ENCODE measurements at places on chromosomes 5 and 9.

- DNase-seq: no peak
Measured at GRCh38 chr5:168916266-168916665, 337.1 kb upstream of the PANK3 start.

DNA sequence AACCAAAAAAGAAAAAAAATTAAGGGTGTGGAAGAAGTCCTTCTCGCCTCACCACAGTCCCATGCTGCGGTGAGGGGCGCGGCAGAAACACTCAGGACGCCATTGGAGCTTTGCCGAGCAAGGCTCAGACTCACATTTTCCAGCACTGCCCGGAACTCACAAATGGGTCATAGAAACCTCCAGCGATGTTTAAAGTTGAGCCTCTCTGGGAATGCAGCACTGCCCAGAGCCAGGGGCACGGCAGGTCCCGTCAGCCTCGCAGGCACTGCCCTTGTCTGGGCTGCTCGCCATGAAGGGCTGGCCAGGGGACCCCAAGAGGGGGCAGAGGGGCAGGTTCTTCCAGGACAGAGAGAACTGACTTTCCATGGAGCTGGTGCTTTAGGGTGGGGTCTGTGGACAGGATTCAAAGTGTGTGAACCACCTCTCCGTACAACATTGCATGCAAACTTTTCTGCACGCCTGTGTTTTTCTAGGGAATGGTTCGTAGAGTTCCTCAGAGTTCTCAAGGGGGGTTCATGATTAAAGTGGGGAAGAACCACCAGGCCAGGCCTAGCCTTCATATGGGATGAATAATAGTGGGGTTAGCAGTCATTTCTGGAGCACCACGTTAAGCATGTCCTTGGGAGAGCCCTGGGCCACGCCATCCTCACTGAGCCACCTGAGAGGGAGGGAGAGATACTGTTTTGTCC is 38.4 kb downstream of the PRRX2 start:
- no peak for DNase-seq

GRCh38 chr5:55599148-55600050 is 64.6 kb upstream of the PLPP1 start:
- no peak for DNase-seq

DNA sequence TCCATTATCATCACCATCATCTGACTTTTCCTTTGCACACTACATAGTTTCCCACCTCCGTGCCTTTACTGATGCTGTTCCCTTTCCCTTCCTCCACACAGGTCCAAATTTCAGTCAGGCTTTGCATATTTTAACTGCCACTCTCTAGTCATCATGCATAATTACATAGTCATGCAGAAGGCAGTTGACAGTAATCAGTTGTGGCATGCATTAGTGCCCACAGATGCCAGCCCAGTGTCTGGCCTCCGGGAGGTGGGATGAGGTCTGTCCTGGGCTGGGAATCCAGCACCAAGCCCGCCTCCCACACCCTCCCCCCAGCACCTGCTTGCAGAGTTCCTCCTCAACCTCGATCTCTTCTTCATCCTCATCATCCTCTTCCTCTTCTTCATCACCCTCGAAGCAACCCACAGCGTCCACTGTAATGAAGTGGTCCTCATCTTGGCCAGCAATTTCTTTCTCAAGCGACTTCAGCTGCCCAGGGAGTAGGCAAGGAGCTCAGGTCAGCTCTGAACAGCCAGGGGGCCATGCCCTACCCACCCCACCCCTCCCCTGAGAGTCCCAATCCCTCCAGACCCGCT is 8.8 kb downstream of the BBLN start:
- no peak for DNase-seq

GRCh38 chr9:105098370-105098769 is 146.1 kb upstream of the SLC44A1 start:
- no peak for DNase-seq

GRCh38 chr9:137014166-137014565 is 13.9 kb downstream of the ABCA2 start:
- no peak for DNase-seq

DNA sequence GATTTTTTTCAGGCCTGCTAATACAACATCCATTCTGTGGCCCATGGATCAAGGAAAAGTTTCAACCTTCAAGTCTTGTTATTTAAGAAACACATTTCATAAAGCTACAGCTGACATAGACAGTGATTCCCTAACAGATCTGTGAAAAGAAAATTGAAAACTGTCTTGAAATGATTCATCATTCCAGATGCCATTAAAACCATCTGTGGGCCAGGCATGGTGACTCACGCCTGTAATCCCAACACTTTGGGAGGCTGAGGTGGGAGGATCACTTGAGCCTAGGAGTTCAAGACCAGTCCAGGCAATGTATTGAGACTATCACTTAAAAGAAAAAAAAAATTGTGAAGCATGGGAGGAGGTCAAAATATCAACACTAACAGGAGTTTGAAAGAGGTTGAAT is 6.0 kb downstream of the RAPGEF6 start:
- no peak for DNase-seq

DNA sequence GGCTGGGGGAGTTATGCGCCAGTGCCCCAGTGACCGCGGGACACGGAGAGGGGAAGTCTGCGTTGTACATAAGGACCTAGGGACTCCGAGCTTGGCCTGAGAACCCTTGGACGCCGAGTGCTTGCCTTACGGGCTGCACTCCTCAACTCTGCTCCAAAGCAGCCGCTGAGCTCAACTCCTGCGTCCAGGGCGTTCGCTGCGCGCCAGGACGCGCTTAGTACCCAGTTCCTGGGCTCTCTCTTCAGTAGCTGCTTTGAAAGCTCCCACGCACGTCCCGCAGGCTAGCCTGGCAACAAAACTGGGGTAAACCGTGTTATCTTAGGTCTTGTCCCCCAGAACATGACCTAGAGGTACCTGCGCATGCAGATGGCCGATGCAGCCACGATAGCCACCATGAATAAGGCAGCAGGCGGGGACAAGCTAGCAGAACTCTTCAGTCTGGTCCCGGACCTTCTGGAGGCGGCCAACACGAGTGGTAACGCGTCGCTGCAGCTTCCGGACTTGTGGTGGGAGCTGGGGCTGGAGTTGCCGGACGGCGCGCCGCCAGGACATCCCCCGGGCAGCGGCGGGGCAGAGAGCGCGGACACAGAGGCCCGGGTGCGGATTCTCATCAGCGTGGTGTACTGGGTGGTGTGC is at the start of gene RXFP3:
RXFP3 (plus strand) TSS at position 6 of the 636 bp plus-strand sequence; CDS start at position 361, 355 bp downstream.
- no peak for DNase-seq

DNA sequence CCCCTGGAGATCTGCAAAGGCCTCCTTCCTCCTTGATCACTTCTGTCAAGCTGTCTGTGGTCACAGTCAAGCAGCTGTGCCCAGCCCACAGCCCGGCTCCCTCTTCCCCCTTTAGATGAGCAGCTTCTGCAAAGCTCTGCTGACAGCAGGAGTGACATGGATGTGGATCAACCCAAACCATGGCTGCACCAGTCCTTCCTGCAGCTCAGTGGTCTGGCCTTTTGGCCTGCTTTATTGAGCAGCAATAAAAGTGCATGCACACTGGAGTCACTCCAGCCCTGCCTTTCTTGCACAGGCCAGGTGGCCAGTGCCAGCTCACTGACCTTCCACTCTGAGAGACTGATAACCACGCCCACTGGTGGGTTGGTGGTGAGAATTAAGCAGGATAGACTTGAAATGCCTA is 91.3 kb upstream of the OTULINL start:
- no peak for DNase-seq

DNA sequence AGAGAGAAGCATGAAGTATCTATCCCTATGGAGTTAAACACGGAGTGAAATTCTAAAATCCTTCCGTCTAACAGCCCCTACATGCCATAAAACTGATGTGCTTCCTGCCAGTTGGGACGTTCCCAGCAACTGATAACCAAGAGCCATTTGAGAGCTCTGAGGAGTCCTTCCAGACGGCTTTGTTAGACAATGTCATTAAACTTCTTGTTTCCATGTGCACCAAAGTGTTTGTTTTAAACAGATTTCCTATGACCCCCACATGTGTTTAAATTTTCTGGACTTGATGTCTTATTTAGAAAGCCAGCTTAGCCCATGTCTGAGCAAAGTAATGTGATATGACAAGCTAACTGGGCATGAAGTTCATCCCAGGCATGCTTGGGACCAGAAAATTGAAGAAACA is 57.2 kb upstream of the LPAR1 start:
- no peak for DNase-seq

- DNase-seq: no peak
Measured at GRCh38 chr5:1010181-1010510, 1.5 kb downstream of the NKD2 start.

GRCh38 chr5:39520232-39520572 is 95.4 kb upstream of the DAB2 start:
- peak; percentile 81 for DNase-seq

DNA sequence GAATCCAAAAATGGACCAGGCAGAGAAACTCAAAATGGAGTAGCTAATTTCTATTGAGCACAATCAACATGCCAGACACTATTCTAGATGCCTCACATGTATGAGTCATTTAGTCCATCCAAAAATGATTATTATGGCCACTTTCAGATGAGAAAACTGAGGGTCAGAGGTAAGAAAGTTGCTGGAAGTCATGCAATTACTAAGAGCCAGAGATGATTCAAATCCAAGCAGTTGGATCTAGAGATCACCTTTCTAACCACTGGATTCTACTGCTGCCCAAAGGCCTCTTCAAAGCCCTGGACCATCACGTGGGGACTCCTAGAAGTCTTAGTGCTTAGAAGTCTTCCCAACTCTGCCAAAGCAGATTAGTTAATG is 51.8 kb upstream of the HMHB1 start:
- DNase-seq: no peak

DNA sequence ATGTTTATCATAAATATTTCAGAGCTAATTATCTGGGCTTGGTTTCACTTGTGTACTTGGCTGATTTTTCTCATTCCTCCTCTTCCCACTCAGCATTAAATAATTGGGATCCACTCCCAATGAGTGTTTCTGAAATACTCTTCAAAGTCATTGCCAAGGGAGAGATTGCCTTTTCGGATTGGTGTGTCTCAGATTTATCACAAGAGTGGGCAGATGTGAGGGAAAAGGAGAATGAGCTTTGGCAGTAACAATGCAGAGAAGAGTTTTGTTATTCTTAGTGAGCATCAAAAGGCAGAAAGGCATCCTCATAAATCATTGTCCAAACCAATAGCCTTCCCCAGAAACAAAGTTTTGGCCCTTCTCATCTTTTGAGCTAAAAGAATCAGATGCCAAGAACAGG is 79.2 kb downstream of the SEMA5A start:
- DNase-seq: no peak

DNA sequence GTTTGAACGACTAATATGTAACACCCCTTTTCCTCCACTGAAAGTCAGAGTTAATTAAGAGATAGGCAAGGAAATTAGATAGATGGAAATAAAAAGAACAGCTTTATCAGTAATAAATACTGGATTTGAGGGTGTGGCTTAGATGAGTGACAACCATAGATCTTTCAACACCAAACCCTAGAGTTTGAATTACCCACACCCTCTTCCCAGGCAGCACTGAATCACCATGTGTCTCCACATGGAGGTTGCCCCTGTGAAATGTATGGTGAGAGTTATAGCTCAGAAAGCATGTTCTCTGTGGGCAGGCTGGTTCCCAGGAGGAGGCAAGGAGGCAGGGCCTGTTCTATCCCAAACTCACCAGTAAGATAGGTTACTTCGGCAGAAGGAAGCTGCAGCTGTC is 69.7 kb downstream of the TMEM174 start:
- no peak for DNase-seq

DNA sequence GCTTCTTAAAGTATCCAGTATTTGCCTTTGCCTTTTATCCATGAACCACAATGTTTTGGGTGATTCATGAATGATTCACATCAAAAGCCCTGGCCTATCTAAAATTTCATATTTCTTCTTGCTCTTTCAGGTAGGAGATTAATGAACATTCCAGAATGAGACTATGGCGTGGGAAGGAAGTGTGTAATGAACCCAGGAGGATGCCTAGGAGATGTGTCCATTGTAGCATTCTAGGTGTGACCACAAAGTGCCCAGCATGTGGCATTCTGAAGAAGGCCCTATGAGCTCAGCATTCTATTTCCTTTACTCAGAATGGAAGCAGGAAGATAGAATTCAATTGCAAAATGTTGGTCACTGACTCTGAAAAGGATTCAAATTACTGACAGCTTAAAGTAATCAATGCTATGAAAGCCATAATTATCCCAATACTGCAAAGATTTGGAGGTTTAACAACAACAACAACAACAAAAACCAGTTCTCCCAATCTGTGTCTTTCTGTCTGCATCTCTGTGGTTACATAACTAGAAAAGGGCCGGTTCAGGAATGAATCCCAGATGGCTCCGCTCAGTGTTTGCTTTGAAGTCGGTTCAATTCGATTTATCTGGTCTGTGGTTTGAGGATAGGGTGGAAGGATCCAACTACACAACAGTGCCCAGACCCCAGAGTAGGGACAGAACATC is 126.7 kb downstream of the FOXD1 start:
- no peak for DNase-seq

DNA sequence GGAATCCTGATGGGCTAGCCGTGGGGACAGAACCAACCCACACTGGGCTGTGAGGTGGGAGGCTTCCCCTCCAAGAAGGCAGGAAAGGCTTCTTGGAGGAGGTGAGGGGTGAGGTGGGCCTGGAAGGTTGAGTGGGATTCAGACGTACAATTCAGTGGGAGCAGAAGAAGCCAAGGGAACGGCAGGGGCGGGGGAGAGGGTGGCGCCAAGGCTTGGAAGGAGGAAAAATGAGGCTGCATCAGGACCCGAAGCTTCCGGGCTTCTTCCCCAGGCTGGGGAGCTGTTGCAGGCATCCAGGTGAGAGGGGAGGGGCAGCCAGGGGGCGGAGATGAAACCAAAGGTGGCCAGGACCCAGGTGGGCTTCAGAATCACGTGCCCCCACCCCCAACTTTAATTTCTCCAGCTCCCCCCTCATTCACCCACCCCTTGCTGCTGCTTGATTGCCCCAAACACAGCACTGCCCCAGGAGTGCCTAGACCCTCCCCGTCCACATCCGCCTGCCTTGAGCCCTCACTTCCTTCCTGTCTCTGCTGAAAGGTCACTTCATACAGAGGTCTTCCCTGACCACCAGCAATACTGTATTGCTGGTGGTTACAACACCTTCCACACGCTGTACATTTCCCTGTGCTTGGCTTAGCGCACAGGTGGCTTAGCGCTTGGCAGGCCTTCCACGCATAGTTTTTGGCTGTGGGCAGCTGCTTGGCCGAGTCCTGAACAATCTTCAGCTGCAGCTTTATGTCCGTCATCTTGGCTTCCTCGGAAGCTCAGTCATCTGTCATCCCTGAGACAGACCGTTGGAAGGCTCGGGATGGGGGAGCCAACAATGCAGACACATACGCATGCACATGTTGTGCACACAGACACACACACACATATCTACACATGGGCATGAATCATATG is 193.5 kb downstream of the RGS3 start:
- no peak for DNase-seq

DNA sequence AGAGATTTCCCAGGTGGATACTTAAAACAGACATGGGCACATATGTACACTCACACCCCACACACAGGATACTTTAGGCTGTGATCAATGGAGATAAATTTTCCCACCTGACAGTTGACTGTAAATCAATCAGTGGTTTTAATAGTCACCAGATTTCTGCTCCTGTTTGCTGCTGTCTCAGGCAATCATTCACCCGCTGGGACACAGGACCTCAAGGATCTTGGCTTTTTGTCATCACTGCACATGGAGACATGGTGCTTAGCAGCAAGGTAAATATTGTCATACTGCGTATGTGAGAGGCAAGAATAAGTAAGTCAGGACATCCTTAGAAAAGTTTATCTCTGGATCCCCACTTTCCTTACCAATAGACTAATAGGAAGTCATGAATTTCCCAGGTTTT is 60.8 kb upstream of the KLF9 start:
- DNase-seq: no peak

All from SHP77 treated with DMSO at 0.1 percent for 48 hours (cell line).